HS-27A (cell line): ENCODE measurements at places on chromosomes 7 and 10.

DNA sequence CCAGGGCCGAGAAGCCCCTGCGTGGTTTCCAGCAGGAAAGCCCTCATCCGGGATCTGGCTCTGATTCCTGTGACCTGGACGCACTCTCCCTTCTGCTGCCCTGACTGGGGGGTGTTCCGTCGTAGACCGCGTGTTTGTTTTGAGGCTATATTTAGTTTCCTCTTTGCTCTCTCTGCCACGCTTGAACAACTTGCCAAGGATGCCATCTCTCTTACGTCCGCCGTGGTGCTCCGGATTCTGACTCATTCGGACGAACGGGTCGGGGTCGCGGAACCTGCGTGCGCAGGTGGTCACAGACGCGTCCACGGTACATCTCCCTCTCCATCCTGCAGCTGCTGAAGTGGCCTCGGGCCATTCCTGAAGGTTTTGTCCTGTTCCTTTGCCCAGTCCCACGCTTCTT lies 10.4 kb upstream of the SORCS3 start:
- DNase-seq: no peak

- no peak for DNase-seq
Observed at GRCh38 chr7:73758581-73759138, 11.4 kb downstream of the CLDN3 start.

- no peak for DNase-seq
Observed at GRCh38 chr10:92693534-92693893, 3.8 kb downstream of the HHEX start.

- DNase-seq: no peak
Observed at GRCh38 chr10:520402-520787, 169.1 kb downstream of the DIP2C start.

- DNase-seq: no peak
Observed at GRCh38 chr10:110217662-110218008, 10.2 kb downstream of the MXI1 start.

DNA sequence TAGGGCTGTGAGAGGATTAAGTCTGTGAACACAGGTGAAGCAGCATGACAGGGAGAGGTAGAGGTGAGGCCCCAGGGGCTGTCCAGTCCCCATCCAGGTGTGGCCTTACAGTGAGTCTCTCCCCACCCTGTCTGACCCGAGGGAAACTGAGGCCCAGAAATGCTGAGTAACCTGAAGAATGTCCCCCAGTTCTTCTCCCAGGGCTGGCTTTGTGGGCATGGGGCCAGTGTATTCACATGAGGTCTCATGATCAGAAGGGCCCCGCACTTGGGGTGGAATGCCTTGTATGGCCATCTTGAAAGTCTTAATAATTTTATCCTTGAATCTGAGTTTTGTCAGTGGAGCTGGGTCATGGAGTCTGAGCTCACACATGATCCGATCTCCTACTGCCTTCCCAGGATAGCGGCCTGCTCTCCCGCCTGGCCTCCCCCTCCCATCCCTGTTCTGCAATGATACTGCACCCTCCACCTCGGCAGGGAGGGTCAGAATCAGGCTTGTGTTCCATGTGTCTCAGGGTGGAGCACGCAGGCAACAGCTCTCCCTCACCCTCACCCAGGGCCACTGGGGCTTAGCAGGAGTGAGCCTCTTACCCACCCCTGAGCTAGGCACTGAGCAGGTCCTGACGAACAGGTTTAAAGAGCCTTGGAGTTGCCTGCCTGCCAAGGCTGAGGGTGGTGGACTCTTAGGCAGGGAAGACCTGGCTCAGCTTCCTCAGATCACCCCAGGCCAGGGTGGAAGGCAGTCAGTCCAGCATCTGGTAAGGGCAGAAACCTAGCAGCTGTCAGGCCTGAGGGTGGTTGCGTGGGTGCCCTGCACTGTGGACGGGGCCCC lies 41.4 kb upstream of the NPFFR1 start:
- DNase-seq: no peak

GRCh38 chr10:131237991-131238651 lies 73.4 kb downstream of the TCERG1L start:
- DNase-seq: no peak

DNA sequence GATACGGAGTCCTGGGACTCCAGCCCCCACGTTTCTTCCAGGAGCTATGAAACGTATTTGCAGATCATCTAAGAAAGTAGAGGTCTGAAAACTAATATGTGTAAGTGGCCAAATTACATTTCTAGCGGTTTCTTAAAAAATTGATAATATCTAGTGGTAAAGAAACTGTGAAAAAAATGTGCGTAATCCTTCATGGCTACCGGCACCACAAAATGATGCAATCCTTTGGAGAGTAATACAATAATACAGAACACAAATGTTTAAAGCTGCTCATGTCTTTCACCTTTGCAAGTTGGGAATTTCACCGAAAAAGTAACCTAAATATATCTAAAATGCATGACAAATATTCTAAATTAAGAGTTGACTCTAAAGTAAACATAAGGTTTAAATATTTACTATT lies 742.1 kb downstream of the GRID1 start:
- no peak for DNase-seq

- DNase-seq: no peak
Observed at GRCh38 chr7:99030457-99030856, 113.5 kb downstream of the SMURF1 start.

DNA sequence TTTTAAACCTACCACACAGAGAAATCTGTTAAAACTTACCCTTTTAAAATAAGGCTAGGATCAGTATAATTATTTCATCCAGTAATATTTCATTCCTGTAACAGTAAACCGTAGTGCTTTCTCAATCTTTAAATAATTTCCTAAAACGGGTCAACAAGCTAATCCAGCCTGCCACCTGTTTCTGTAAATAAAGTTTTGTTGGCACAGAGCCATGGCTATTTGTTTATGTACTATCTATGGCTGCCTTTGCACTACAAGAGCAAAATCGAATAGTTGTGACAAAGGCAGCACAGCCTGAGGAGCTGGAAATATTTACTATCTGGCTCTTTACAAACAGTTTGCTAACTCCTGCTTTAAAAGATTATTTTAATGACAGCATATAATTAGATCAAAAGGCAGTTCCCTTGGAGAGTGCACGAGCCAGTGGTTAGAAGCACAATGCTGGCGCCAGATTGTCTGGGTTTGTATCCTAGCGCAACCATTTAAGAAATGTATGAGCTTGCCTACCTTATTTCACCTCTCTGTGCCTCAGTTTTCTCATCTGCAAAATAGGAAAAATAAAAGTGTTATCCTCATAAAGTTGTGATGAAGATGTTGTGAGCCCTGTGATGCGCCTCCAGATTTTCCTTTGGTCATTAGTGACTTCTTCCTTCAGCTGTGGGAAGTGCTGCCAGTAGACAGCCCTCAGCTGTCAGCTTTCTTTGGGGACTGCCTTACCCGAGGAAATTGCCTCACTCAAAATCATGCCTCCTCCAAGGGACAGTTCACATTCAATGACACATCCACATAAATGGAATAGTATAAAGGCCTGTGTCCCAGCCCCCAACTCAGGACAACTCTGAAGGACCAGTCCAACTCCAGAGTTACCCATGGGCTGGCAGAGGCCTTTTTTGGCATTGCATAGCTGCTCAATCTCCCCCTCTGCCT lies 11.8 kb upstream of the MIOS start:
- no peak for DNase-seq

DNA sequence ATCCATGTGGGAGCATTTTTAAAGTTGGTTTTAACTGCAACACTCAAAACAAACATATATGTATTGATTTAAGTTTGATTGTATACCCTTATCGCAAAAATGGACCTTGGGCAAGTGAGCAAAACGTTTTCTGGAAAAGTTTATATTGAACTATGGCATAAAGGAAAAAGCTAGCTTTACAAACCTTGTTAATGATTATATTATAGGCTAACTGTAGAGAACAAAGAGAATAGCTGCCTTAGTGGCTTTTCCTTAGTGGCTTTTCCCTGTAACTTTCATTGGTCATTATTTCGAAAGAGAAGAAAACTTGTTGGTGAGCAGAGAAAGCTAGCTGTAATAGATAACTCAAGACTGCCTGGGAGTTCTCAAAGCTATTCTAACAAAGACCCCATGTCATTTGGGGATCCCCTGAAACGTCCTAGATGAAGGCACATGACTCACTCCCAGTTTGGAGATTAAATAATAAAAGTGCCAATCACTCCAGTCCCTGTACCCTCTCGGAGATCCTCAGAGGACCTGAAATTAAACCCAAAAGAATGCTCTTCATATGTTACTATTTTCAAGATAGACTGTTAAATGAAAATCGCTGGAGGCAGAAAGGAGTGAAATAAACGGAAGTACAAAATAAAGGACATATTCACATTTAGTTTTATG lies 92.1 kb downstream of the SRI start:
- no peak for DNase-seq

DNA sequence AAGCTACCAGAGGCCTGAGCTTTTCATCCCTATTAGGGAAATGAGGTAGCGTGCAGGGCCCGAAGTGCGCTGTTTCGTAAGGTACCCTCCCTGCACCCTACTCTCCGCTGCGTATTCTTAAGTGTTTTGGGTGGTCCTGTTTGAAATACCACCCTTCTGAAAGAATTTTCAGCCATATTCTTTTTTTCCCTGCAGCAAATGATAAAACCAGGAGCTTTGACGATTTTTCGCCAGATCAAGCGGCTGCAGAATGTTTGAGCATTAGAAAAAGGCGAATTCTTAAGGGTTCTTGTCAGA lies 1.2 kb downstream of the RSBN1L start:
- DNase-seq: no peak

DNA sequence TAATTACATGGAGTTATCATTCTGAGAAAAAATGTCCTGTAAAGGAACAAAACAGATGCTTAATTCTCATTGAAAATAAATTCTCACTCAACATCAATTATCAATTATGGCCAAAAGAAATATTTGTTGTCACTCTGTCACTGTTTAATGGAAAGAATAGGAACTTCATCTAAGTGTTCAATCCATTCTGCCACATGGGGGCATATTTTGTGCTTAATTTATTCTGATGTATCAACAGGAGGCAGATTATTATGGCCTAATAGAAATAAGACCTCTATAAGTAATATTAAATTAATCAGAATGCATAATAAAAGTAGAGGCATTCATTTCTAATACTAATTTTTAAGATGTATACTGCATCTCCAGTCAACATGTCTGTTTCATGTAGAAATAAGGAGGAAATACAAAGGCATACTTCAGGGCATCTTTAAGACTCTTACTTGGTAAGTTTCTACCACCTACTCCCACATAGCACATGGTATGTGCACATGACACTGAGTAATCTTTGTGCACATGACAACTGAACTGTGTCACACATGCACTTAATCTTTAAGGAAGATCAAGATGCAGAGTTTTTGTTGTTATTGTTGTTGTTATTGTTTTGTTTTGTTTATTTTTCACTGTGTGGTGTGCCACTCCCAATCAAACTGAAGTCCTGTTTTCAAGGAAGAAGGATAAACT lies 420.4 kb upstream of the SEMA3A start:
- DNase-seq: no peak

DNA sequence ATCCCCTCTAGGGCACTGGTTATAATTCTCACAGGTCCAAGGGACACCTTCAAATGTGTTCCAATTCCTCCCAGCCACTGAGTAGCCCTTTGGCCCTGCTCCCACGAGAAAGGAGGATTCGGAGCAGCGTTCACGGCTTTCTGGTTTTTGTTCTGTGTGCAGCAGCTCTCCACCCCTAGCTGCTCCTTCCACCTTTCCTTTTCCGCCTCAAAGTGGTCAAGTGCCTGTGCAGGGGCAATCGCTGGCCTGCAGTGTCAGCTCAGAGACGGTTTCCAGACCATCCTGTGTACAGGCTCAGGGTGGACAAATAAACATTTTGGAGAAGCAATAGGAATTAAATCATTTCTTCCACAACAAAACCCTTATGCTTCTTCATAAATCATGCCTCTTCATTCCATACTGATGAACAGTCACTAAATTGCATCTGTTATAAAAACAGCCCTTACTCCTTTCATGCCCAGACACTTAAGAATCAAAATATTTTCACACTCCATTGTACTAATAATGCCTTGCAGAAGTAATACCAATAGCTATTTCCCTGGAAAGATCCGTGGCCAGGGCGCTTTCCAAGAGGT lies 1.1 kb downstream of the KIAA1549 start:
- no peak for DNase-seq

- no peak for DNase-seq
Observed at GRCh38 chr7:99357701-99358490, 16.6 kb upstream of the ARPC1B start.

DNA sequence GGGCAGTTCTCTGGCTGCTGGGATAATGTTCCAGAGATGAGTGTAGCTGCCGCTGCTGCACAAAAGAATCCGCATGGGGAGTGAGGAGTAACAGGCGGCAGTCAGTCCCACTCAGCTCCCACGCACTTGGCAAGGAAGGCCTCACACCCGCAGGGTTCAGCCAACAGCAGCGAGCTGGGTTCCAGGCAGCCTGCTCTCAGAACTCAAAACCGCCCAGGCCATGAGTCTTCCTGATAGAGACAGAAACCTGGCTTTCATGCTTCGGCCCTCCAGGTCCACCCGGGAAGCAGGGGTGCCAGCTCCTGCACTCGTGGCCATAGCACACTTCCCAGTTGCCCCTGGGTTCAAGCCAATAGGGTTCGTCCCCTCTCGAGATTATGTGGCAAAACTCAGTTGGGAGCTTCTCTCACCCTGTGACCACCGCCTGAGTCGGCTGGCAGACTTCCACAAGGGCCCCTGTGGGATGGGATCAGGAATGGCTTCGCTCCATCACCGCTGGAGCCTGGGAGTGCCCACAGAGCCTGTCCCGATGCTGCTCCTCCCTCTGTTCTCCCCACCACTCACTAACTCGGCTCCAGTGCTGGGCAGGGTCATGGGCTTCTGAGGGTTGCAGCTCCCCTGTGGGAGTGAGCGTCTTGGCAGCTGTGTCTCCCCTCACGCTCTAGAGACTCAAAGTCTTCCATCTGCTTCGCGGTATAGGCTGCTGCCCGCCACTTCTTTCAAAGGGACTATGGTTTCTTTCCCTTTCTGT lies 20.6 kb downstream of the CLRN3 start:
- DNase-seq: no peak

DNA sequence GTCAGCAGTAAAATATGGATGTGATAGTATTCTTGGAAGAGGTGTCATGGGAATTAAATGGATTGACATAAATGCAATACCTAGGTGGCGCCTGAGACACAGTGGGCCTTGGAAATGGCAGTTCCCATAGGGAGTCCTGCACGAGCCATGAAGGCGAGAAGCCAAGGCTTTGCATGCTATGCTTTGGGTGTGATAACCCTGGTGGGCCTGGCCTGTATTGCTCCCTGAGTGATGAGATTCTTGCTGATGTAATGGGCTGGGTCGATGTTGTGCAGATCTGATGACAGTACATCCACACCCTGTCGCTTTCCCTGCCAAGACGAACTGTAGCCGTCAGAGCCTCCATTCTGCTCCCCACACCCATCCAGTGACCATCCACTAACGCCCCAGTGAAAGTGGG lies 46.4 kb downstream of the CREB5 start:
- DNase-seq: no peak

DNA sequence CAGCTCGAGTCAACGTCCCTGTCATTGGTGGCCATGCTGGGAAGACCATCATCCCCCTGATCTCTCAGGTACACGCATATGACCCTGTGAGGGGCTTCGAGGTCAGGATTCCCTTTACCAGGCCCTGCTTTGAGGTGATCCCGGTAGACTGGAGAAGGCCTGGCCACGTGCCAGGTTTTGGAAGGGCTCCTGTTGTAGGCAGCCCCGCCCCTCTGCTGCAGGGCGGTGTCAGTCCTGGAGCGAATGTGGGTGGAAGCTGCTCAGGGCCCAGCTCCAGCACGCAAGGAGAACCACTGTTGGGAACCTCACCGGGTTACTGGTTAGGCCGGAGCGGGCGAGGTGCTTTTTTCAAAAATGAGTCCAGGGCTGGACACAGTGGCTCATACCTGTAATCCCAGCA lies 15.6 kb downstream of the MDH2 start:
- DNase-seq: no peak
